Vagina (tissue), 2 donors: ENCODE measurements at places on chromosomes 7 and 10. TPM values are rescaled to one million over a fixed set of nuclear protein-coding genes. Genes with fewer than 3 reads are reported as not detected.

The CUZD1 gene
- not detected for total RNA-seq

The GDF2 gene
- not detected for total RNA-seq

The RPEL1 gene
- not detected for total RNA-seq

The RELN gene
- 7.4 TPM for total RNA-seq

DNA sequence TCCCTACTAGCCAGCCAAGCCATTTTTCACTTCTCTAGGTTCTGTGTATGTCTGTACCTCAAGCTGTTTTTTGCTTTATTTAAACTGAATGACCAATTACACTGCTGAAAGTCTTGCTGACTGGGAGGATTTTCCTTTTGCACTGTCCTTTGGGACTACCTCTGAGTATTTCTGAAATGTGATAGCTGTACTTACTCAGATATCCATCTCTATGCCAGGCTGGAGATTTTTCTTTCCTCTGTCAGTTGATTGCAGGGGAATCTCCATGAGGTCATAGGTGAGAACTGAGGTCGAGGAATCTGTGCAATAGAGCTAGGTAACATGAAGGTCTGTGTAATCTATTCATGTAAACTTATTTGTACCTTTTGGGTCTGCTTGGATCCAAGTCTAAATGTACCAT lies 38.9 kb upstream of the ANKRD1 start:
- H3K36me3 ChIP-seq = no peaks in the 10 kb centered on the region
- H3K4me3 ChIP-seq = no peak overlapping the region
- H3K4me1 ChIP-seq = peaks cover 1% of the 10 kb centered on the region
- no peak for DNase-seq
- H3K27me3 ChIP-seq = no peaks in the 10 kb centered on the region
- no peak overlapping the region for H3K27ac ChIP-seq

DNA sequence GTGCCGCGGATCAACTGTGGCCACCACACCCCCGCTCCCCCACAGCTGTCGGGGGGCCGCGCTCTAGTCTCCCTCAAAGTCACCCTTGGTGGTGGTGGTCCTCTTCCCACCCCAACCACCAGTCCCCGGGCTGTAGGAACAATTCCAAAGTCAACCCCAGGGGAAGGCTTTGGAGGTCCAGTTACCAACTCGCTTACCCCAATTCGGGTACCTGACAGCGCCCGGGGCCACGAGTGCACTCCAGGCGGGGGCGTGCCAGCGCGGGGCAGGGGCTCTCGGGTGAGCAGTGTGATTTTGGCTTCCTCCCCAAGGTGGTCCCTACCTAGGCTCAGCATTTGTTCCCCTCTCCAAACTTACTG lies 584 bp upstream of the ZMIZ1 start:
- H3K36me3 ChIP-seq = no peaks in the 10 kb centered on the region
- H3K27ac ChIP-seq = peak overlapping the region; percentile 97
- no peaks in the 10 kb centered on the region for H3K27me3 ChIP-seq
- H3K4me1 ChIP-seq = peaks cover 28% of the 10 kb centered on the region
- DNase-seq = no peak

GRCh38 chr10:78910886-78911285 lies 157.9 kb upstream of the ZMIZ1 start:
- no peaks in the 10 kb centered on the region for H3K4me1 ChIP-seq
- no peak overlapping the region for H3K4me3 ChIP-seq

DNA sequence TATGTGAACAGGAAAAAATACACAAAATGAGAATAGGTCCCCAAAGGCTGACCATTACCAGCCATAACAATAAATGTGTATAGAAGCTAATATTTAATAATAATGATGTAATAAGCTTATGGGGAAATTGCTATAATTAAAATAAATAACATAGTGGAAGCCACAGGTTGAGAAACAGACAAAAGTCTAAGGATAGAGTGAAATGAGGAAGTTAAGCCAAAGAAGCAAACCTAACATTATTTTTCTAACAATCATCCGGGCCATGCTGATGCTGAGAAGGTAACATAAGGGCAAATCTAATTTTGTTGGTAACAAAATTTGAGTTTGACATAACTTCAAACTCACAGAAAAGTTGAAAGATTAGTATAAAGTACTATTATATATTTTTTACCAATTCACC lies 115.9 kb downstream of the MICU1 start:
- H3K4me3 ChIP-seq = no peak overlapping the region
- no peak overlapping the region for H3K27ac ChIP-seq
- DNase-seq = no peak
- no peaks in the 10 kb centered on the region for H3K36me3 ChIP-seq
- no peaks in the 10 kb centered on the region for H3K27me3 ChIP-seq

- no peak overlapping the region for H3K4me3 ChIP-seq
- no peak overlapping the region for H3K27ac ChIP-seq
- H3K36me3 ChIP-seq = no peaks in the 10 kb centered on the region
These were observed 546.4 kb upstream of the C7orf33 start for GRCh38 chr7:148044173-148044572.

- H3K27me3 ChIP-seq = no peaks in the 10 kb centered on the region
- H3K36me3 ChIP-seq = no peaks in the 10 kb centered on the region
- H3K27ac ChIP-seq = no peak overlapping the region
- no peak overlapping the region for H3K4me3 ChIP-seq
- no peaks in the 10 kb centered on the region for H3K4me1 ChIP-seq
These were observed 8.4 kb upstream of the AGR2 start for GRCh38 chr7:16813232-16813616.

DNA sequence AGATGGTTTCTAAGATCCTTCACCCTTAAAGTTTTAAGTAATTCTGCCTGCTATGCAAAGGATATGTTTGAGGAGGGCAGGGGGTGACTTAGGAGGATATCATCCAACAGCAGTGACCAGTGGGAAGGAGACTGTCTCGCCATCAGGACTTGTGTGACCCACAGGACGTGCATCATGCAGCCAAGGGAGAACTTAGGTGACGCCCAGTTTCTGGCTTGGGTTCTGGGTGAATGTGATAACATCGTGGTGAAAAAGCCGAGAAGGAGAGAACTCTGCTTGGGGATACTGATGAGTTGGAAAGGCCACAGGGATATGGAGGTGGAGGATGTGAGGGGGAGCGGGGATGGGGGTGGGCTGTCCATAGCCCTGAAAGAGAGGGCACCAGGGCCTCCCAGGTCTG lies 3.8 kb downstream of the WIPI2 start:
- DNase-seq = no peak
- H3K4me1 ChIP-seq = peaks cover 27% of the 10 kb centered on the region
- no peak overlapping the region for H3K4me3 ChIP-seq
- no peaks in the 10 kb centered on the region for H3K36me3 ChIP-seq
- no peak overlapping the region for H3K27ac ChIP-seq
- H3K27me3 ChIP-seq = no peaks in the 10 kb centered on the region

- peaks cover 16% of the 10 kb centered on the region for H3K4me1 ChIP-seq
- no peak for DNase-seq
- H3K36me3 ChIP-seq = no peaks in the 10 kb centered on the region
- H3K4me3 ChIP-seq = peak overlapping the region; percentile 55
- no peak overlapping the region for H3K27ac ChIP-seq
These were observed 448 bp upstream of the GOLGA7B start for GRCh38 chr10:97849103-97849686.

DNA sequence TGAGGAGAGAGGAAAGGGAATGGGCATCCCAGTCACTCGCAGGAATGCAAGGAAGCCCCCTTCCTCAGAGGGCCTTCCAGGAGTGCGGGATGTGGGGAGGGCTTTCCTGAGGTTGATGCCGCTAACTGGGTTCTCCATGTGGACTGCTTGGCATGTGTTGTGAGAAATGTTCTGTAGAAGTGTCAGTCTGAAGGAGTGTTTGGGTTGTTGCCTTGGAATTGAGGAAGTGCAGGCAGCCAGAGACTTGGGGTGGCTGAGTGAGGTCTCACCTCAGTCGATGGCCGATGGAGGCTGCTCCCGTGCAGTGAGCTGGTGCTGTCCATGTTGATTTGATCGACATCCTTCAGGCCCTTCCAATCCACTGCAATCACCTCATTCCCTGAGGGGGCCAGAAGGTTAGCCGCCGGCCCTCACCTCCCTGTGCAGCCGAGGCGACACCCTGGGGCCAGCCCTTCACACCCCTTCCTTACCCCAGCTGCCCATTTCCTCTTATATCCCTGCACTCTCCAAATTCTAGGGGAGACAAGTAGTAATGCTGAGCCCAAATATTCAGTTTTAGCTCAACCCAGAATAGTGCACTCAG lies 2.7 kb downstream of the FAM131B start:
- H3K4me3 ChIP-seq = no peak overlapping the region
- no peaks in the 10 kb centered on the region for H3K36me3 ChIP-seq
- H3K27me3 ChIP-seq = no peaks in the 10 kb centered on the region
- H3K4me1 ChIP-seq = peaks cover 11% of the 10 kb centered on the region
- DNase-seq = no peak

- H3K27ac ChIP-seq = no peak overlapping the region
- no peaks in the 10 kb centered on the region for H3K27me3 ChIP-seq
- DNase-seq = no peak
- H3K36me3 ChIP-seq = no peaks in the 10 kb centered on the region
- no peaks in the 10 kb centered on the region for H3K4me1 ChIP-seq
These were observed 609.4 kb upstream of the C7orf33 start for GRCh38 chr7:147980826-147981813.

- DNase-seq = peak; percentile 49
- no peaks in the 10 kb centered on the region for H3K36me3 ChIP-seq
- no peak overlapping the region for H3K27ac ChIP-seq
- no peak overlapping the region for H3K4me3 ChIP-seq
These were observed 5.9 kb upstream of the GDF10 start for GRCh38 chr10:47294057-47294456.

- H3K4me3 ChIP-seq = no peak overlapping the region
- no peaks in the 10 kb centered on the region for H3K4me1 ChIP-seq
- H3K36me3 ChIP-seq = no peaks in the 10 kb centered on the region
- H3K27me3 ChIP-seq = no peaks in the 10 kb centered on the region
- H3K27ac ChIP-seq = no peak overlapping the region
- no peak for DNase-seq
These were observed 167.2 kb upstream of the HGF start for GRCh38 chr7:81937091-81937490.
